ENCODE measurements at places on chromosomes 3 and 15. TPM values are rescaled to one million over a fixed set of nuclear protein-coding genes. Genes with fewer than 3 reads are reported as not detected.

Gene SI
- total RNA-seq = not detected

Gene NDN
- total RNA-seq = 30.6 TPM

Gene ATP11B
- 68.8 TPM for total RNA-seq

Gene DUOXA1
- not detected for total RNA-seq

Gene SELENOS
- 84.6 TPM for total RNA-seq

Gene WDR93
- total RNA-seq = not detected

Gene CNTN4
- 116 TPM for total RNA-seq

Gene PEX5L
- total RNA-seq = not detected

Gene ITIH1
- not detected for total RNA-seq

Gene BCL2A1
- total RNA-seq = not detected

Gene MYL3
- total RNA-seq = 1.5 TPM

Gene RFC4
- 4.7 TPM for total RNA-seq

Gene ATR
- 41.6 TPM for total RNA-seq

Gene SAMD7
- total RNA-seq = not detected

Gene CYP8B1
- total RNA-seq = not detected

Gene EBLN2
- total RNA-seq = 4.7 TPM
